ENCODE measurements at places on chromosomes 4 and X.

DNA sequence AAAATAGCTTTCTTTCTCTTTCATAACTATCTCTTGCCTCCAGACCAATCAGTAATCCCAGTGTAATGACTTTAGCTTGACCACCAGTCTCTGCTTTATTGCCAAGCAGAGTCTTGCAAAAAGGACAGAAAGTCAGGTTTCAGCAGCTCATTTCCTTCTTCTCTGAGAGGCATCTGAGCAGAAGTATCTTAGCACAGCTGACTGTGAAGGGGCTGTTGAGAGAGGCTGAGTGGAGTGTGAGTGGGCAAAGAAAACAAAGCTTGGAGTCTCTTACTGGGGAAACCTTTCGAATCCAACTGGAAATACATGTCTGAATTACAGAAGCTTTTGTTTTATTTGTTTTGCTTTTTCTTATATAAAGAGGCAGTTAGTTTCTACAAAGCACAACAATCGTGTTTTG is 170.3 kb upstream of the IGFBP7 start:
- DNase-seq = no peak

GRCh38 chrX:45715748-45716147 is 515.1 kb upstream of the DIPK2B start:
- DNase-seq = peak; percentile 42

- no peak for DNase-seq
Measured at GRCh38 chr4:33411182-33411581, 2691.0 kb downstream of the PCDH7 start.

- DNase-seq = no peak
Measured at GRCh38 chrX:151771726-151772125, 37.2 kb downstream of the CNGA2 start.

DNA sequence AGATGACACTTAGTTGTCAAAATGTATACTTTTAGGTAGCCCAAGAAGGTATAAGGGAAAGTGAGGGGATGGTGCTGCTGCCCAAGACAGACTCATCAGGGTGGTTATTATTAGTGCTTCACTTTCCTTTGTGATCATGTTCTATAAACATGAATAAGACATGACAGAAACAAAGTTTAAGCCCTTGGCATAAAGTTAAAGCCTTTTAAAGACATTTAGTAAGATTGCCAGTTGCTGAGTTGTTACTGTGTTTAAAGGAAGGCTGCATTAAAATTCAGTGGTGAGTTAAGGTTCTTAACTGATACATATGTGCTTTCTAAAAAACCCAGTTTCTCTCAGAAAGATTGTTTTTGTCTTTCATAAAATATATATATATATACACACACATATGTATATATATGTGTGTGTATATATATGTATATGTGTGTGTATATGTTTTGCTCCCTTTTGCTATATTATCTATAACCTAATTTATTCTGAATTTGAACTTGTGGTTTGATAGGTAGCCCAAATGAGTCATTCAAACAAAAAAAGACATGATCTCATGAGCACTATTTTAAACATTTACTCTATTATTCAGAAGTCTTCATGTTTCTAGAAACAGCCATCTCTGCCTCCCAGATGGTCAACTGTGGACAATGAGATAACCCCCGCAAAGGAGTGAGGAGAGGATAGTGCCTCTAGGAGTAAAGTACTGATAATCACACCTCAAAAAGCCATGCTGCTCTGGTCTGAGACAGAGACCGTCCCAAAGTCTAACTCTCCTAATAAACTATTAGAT is 98.1 kb upstream of the OTUD4 start:
- peak; percentile 12 for DNase-seq

GRCh38 chr4:73718375-73719373 is 21.7 kb upstream of the CXCL8 start:
- DNase-seq = peak; percentile 40

- no peak for DNase-seq
Measured at GRCh38 chrX:120566817-120567216, 6.1 kb upstream of the CUL4B start.

DNA sequence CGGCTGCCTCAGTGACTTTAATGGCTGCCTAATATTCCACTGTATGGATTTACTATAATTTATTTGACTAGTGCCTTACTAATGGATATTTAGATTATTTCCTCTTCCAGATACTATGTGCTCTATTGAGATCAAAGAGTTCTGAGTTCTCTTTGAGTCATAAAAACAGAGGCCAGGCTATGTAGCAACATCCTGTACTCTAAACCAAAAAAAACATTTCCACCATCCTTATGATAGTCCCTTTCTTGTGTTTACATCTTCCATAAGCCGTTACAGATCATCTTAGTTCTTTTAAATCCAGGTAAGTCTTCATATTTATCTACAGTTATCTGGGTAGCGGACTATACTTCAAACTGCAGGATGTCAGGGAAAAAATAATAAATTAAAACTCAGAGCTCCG is 56.6 kb upstream of the TMEM184C start:
- DNase-seq = peak; percentile 50

DNA sequence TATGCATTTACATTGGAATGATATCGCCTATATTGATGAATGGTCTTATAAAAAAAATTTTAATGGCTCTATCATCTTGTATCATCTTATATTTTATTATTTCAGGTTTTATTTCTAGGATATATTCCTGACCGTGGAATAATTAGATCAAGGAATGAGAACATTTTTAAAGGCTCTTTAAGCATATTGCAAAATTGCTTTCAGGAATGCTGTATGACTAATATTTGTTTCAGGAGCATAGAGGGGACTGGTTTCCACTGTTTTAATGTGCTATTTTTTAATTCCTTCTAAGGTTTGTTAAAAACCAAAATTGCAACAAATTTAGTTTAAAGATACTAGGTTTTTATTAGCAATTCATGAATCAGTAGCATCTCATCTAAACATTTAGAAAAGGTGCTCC is 120.2 kb downstream of the BMPR1B start:
- DNase-seq = no peak

DNA sequence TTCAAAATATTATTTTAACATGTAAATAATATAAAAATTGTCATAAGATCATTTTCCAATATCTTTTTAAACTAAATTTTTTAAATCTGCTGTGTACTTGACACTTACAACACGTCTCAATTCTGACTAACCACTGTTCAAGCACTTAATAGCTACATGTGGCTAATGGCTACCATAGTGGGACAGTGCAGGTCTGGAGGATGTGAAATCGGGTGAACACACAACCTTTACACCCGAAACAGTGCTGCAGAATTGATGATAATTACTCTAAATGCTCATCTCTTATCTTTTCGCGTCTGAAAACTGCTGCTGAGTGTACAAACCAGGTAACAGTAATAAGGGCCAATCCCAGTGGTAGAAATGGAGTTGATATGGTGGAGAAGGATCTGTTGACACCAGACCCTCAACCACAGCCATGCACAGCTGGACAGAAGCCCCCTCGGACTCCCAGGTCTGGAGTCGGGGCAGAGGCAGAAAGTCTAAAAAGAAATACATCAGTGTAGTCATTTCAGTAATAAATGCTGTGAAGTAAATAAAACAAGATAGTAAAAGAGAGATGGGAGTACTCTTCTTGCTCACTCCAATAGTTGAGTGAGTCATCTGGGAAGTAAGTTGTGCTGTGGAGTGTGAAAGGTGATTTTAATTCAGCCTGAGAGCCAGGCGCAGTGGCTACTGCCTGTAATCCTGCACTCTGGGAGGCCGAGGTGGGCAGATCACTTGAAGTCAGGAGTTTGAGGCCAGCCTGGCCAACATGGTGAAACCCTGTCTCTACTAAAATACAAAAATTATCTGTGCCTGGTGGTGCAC is 150.0 kb downstream of the CBR4 start:
- DNase-seq = no peak

GRCh38 chrX:150566734-150567182 is 1.7 kb upstream of the MTM1 start:
- DNase-seq = no peak

GRCh38 chr4:23981328-23981727 is 91.5 kb upstream of the PPARGC1A start:
- DNase-seq = no peak

- no peak for DNase-seq
Measured at GRCh38 chr4:14404730-14405129, 597.6 kb upstream of the CPEB2 start.

- peak; percentile 32 for DNase-seq
Measured at GRCh38 chrX:22141047-22141730, 109.1 kb downstream of the PHEX start.

GRCh38 chr4:90926957-90927356 is 799.8 kb downstream of the CCSER1 start:
- no peak for DNase-seq

- DNase-seq = peak; percentile 87
Measured at GRCh38 chr4:150501009-150501727, 80.8 kb upstream of the MAB21L2 start.

GRCh38 chr4:79385641-79386040 is 22.4 kb downstream of the GK2 start:
- DNase-seq = no peak

DNA sequence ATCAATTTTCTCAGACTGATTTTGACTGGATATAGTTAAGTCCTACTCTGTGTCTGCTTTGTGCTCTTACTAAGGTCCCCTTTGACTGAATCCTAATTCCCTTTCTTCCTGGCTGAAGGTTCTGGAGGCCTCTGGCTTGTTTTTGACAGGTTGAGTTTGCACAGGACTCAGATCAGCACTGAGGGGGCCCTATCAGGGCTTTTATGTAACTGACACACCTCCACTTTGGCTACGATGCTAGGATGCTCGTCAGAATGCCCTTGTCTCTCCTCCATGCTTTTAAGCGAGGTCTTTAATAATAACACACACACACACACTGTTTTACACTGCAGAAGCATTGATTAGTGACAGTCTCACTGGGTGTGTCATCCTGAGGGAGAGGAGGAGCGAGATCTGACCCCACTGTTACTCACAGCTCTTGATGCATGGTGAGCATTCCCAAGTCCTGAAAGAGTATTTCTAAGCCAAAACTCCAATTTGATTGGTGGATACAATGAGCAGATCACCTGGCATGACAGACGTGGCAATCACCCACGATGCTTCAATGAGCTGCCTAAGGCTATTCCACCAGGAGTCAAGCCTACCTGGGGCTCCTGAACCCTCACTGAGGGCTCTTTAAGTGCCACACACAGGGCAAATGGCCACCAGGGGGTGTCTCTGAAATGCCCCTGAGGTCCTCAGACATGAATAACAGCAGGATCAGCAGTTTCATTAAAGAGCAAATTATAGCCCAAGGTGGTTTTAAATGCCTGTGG is 130.4 kb upstream of the CPEB2 start:
- peak; percentile 92 for DNase-seq

GRCh38 chrX:9233141-9233540 is 199.2 kb upstream of the FAM9B start:
- no peak for DNase-seq

- DNase-seq = peak; percentile 58
Measured at GRCh38 chr4:59612235-59612634, 1587.9 kb upstream of the ADGRL3 start.

DNA sequence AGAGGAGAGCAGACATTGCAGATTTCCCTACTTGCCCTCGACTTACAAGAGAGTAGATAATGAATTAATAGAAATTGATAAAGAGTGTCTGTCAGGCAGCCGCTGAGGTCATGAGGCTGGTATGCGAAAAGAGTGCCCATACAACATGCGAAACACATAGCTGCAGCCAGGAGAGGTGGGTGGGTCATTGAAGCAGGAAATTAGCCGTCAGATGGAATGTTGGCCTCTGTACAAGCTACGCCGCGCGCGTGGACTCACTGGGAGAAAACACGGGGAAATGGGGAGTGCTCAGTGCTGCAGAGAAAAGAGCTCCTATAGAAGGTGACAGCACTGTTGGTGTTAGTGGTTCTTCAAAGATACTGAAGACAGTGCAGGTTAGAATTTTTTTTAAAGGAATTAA is 125.1 kb downstream of the RAPGEF2 start:
- DNase-seq = peak; percentile 70

DNA sequence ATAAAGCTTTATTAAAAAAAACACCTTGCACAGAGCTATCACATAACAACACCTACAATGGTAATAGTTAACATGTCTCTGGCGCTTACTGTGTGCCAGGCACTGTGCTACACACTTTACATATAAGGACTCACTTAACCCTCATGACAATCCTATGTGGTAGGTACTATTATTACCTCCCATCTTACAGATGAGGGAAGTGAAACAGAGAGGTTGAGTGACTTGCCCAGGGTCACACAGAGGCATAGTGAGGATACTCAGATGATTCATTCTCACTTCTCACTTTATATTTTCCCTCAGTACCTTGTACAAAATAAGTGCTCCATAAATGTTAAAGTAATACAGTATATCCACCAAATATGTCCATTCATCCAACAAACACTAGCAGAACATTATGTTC is 43.4 kb upstream of the IQSEC2 start:
- DNase-seq = no peak

DNA sequence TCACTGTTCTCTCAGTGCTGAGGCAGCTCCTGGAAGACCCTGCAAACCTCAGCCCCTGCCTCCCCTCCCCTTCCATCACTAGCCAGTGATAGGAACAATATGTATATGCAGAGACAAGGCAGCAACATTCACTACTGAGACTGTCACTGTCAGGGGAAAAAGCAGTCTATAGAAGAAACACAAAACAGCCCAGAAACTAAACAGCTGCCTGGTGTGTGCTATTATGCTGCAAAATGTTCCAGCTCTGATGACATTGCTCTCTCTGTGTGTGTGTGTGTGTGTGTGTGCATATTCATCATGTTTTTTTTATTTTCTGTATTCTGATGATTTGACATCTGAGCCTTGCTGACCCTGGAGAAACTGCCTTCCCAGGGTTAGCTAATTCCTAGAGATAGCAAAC is 147.2 kb downstream of the SPATA18 start:
- no peak for DNase-seq

DNA sequence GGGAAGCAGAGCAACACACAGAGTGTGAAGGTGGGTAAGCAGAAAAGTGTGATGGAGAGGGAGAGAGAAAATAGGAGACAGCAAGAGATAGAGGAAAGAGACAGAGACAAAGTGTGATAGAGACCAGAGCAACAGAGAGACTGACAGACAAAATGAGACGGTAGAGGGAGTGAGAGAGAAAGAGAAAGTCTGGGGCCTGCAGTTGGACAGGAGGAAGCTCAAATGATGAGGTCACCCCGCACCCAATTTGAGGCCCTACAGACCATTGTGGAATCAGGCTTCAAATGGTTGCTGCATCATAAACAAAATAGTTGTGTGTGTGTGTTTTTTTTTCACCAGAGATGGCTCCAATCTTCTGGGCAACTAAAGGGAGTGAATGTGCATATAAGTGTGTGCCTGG is 48.0 kb upstream of the ARHGAP36 start:
- no peak for DNase-seq

GRCh38 chrX:44874420-44875184 is 1.6 kb downstream of the KDM6A start:
- peak; percentile 47 for DNase-seq

DNA sequence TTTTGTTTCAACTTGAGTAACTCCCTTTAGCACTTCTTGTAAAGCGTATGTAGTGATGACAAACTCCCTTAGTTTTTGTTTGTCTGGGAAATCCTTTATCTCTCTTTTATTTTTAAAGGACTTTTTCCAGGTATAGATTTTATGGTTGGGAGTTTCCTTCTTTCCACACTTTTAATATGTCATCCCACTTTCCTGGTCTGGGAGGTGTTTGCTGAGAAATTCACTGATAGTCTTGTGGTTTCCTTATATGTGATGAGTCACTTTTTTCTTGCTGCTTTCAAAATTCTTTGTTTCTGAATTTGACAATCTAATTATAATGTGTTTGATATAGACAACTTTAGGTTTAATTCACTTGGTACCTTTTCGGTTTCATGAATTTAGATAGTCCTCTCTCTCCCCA is 353.9 kb downstream of the GPAT3 start:
- peak; percentile 70 for DNase-seq
